ENCODE measurements at places on chromosomes 4 and X.

DNA sequence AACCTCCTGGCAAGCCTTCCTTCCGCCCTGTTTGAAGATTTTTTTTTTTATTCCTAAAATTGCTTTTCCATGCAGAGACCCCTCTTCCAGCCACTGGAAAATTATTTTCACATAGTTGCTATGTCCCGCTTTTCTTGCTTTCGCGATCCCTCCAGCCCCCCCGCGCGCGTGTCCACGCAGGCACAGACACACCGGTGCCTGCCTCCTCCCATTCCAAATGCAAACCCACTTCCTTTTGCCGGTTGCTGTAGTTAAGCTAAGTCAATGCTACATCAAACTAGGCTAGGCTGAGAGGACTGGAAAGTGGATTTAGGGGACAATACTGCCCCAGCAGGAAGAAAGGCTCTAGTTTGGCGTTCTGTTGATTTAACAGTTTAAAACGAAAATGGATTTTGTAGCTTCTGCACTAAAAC is 111.0 kb downstream of the DHX15 start:
- peak; percentile 24 for DNase-seq

GRCh38 chrX:2677764-2678163 is 13.3 kb upstream of the CD99 start:
- DNase-seq: peak; percentile 57

GRCh38 chrX:79081895-79082512 is 62.5 kb upstream of the GPR174 start:
- no peak for DNase-seq

- DNase-seq: no peak
Observed at GRCh38 chrX:19747652-19748610, 139.5 kb downstream of the SH3KBP1 start.

Data from testis (tissue), 5 donors.